ENCODE measurements at places on chromosomes 16 and 17.
A peak's percentile ranks its signal among the peaks of the same experiment; 100 is the strongest.

DNA sequence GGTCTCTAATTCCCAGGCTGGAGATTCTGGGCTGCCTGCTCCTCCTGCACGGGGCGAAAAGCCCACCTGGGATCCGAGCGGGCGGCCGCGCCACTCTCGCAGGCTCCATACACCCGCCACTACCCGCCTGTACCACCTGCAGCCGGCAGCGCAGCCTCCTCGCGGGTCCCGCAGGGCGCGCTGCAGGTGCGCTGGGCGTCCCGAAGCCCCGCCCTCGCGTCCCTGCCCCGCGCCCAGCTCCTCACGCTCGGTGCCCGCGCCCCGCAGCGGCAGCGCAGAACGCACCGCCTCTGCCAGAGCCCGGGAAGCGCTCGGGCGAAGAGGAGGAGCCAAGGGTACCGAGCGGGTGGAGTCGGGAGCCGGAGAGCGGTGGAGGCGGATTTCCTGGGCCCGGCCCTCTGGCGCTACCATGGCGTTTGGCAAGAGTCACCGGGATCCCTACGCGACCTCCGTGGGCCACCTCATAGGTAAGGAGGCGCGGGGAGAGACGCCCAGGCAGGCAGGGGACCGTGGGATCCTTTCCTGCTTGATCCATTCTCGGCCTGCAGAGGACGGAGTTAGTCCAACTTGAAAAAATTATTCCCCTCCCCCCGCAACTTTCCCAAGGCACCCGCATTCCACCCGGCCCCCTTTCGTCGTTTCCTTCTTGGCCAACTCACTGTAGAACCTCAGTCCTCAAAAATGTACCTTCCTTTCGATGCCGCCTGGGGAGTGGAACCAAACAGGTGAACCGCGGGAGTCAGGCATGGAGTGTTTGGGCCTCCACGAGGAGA lies at the start of gene TOM1L1:
TOM1L1 (plus strand) TSS at position 396 of the 773 bp plus-strand sequence; CDS start at position 410, 14 bp downstream.
- DNase-seq, result peak; percentile 92

GRCh38 chr17:48494335-48494734 lies 36.5 kb downstream of the HOXB1 start:
- DNase-seq, result peak; percentile 56

DNA sequence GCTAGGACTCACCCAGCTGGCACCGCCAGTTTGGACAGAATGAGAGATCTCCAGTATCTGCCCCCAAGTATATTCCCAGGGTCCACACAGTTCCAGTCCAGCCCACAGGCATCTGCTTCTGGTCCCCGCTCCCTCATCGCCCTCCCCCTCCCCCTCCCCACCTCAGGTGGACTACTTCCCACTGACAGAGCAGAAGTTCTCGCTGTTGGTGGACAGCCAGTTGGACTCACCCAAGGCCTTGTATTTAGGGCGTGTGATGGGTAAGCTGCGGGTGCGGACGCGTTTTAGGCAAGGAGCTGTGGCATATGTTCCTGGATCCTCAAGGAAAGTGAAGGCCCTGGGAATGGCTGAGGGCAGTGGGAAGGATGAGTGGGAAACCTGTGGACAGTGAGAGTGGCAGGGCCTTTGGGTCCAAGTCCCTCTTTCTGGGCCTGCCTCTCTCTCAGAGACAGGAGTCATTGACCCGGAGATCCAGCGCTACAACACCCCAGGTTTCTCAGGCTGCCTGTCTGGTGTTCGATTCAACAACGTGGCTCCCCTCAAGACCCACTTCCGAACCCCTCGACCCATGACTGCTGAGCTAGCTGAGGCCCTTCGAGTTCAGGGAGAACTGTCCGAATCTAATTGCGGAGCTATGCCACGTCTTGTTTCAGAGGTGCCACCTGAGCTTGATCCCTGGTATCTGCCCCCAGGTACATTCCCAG lies 14.9 kb downstream of the CNTNAP1 start:
- DNase-seq, result no peak

GRCh38 chr17:81443269-81443668 lies 48.0 kb downstream of the BAHCC1 start:
- no peak for DNase-seq

DNA sequence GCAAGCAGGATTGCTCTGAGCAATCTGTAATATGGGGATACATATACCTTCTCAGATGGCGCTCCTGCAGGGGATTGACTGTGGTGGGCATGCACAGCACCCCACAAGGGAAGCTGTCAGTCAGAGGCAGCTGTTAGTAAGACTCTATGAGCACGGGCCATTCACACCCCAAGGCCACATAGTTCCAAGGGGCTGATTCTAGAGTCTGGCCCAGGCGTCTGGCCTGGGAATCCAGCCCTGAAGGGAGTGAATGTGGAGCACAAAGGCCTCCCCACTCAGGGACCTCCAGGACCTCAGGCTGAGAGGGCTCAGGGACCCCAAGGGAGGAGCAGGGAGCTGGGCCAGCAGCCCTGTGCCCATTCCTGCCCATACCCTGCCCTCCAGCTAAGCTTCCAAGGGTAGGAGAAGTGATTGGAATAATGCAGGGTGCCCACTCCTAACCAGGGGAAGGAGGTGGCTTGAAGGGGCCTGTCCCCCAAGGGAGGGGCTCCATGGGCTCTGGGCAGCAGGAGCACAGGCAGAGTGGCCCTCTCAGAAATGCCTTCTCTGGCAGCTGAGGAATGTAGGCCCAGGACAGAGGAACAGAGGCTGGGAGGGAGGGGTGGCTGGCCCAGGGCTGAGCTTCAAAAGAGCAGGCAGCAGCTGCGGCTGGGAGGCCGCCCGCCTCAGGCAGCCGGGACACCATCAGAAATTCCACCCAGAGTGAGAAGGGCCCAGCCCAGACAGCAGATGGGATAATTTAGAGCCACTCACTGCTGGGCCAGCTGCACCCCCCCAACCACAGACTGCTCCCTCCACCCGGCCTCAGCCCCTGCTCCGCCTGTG lies 48.9 kb upstream of the MRPS23 start:
- DNase-seq, result peak; percentile 90

- DNase-seq, result no peak
These were observed 16.5 kb upstream of the SOX9 start for GRCh38 chr17:72104164-72104862.

GRCh38 chr16:83733301-83733700 lies 74.5 kb upstream of the HSBP1 start:
- DNase-seq, result no peak

DNA sequence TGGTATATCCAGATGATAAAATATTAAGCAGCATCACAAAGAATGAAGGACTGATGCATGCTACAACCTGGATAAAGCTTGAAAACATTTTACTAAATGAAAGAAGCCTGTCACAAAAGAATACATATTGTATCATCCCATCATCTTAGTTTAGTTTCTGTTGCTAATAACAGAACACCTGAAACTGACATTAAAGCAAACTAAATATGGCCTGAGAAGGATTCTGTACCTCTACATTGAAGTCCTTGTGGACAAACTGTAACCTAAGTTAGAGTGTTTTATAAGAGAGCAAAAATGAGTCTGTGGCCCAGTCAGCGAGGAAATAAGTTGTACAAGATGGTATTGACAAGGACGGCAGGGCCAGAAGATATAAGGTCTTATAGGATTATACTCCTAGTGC lies 261.0 kb upstream of the CPHXL start:
- DNase-seq, result no peak

- DNase-seq, result no peak
These were observed 5.2 kb downstream of the IL34 start for GRCh38 chr16:70651524-70651923.

DNA sequence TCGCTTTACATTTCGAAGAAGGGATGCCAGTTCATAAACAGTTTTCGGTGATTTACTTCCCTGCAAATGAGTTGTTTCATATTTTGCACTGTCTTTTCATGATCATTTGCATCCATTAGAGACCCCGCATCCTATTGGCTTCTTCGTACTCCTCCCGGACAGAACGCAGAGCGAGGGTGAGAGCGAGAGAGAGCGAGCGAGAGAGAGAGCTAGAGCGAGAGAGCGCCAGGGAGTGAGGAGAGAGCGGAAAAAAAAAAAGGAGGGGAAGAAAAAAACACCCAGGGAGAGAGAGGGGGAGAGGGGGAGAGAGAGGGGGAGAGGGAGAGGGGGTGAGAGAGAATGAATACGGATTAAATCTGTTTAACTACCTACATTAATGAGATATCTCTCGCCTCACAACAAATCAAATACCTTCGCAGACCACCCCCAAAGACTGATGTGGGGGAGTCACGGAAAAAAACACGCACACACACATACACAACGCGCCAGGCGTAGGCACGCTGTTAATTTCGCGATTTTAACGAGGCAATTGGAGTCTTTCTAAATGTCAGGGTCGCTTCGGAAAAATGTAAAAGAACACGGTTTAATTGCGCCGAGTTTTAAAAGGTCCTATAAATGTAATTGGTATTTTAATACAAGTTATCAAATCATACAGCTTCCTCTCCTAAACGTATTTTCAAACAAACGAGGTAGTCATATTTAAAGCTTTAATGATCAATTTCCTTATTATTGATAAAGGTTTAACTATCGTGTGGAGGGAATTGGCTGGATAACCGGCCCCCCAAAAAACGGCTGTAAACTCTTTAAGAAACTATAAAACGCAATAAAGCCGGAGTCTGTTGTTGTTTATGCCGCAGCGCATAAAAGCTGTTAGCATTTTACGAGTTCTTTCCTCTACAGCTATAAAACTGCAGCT lies at the start of gene HOXB8:
HOXB8 (minus strand) TSS at position 246 of the 916 bp plus-strand sequence. CDS start 588 bp downstream, outside the sequence.
- peak; percentile 44 for DNase-seq

DNA sequence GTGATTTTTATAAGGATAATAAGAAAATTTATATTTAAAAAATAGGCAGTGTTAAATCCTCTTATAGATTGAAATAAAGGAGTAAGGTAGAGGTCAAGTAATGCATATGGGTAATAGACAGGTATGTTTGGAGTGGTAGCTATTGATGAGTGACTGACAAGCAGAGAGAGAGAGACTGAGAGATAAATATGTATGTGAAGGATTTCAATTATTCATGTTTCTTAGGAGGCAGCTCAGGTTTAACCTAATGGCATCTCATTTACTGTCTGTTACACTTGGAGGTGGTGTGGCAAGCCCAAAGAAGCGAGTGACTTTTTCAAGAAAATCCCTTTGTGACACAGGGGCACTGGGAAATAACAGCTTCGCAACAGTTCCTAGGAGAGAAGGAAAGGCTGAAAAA lies 120.2 kb downstream of the KIF2B start:
- DNase-seq, result no peak

DNA sequence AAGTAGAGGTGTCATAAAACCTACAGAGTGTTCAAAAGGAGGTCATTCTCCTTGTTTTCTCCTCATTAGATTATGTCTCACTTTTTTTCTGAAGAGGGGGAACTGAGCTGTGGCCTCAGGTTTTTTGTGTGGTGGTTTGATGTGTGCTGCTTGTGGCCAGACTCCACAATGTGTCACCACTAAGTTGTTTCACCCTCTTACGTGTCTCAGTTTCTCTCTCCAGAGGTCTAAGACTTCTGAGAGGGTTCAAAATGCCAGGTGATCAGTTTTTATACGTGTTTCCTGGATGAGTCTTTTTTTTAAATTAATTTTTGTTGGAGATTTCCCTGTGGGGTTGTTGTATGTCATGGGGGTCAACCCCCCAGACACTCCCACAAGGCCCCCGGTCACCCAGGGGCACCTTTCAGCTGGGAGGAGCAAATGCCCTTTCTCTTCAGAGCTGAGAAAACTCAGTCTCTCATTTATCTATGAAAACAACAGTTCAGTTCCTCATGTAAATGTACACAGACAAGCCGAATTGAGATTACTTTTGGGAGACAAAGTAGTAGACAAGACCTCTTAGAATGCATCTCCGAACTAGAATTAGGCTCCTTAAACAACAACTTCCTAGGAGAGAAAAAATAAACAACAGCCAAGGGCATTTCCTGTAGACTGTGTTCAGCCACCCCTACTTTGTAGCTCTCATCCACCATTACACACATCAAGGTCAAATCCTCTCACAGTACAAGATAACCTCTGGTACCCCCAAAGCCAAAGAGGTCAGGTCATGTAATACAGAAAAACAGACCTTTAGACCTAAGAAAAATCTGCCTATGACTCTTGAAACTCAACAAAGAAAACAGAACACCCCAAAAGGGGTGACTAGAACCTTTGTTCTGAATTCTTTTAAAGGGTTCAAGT lies 23.9 kb upstream of the TMEM98 start:
- no peak for DNase-seq

- DNase-seq, result no peak
These were observed 50.2 kb downstream of the COX10 start for GRCh38 chr17:14119546-14119945.

DNA sequence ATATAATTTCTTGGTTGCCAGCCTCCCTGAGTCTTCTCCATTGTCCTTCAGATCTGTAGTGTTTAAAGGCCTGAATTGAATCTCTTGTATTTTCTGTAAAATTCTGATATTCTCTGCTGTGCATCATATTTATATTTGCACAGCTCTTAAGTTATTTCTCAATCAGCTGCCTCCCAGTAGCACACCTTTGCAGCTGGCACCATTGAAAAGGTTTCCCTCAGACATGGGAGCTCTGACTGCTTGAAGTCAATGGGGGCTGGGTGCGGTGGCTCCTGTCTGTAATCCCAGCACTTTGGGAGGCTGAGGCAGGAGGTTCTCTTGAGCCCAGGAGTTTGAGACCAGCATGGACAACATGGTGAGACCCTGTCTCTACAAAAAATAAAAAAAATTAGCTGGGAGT lies 40.4 kb downstream of the PITPNC1 start:
- DNase-seq, result no peak

GRCh38 chr16:27517664-27518063 lies 32.0 kb downstream of the GTF3C1 start:
- no peak for DNase-seq

DNA sequence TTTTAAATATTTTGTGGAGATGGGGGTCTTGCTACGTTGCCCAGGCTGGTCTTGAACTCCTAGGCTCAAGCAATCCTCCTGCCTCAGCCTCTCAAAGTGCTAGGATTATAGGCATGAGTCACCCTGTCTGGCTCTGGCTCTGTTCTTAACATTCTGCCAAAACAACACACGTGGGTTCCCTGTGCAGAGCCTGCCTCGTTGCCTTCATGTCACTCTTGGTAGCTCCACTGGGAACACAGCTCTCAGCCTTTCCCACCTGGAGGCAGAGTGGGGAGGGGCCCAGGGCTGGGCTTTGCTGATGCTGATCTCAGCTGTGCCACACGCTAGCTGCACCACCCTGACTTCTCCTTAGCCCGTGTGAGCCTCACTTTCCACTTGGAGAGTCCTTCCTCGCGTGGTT lies 19.3 kb downstream of the CRISPLD2 start:
- DNase-seq, result peak; percentile 55

- DNase-seq, result no peak
These were observed 11.1 kb upstream of the CD300LD start for GRCh38 chr17:74603037-74603635.

DNA sequence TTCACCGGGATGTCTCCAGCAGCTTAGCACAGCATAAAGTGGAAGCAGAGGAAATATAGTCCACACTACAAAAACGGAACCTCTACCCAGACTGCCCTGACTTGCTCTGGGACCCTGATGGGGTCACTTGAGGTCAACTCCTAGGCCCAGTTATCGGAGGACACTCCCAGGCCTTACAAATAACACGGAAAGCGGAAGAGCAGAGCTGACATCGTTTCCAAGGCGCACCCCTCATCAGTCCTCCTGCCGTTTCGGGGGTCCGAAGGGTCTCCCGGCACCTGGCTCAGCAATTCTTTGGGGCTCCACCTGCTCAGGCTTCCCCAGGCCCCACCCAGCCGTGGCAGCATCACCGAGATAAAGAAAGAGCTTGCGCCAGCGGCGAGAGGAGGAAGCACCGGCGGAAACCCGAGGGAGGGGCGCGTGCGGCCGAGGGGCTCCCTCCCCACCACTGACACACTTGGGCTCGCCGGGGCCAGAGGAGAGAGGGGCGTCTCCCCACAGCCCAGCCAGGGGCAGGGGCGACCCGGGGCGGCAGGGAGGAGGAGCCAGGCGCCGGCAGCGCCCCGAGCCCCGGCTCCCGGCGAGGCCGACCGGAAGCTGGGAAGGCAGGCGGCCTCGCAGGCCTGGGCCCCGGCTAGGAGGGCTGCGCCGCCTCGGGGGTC lies 727 bp downstream of the CORO7 start:
- DNase-seq, result peak; percentile 64

GRCh38 chr16:2468233-2468724 lies 2.8 kb upstream of the NTN3 start:
- DNase-seq, result peak; percentile 42

All from GM03348 (cell line).